ENCODE measurements at places on chromosomes 5 and 9.

DNA sequence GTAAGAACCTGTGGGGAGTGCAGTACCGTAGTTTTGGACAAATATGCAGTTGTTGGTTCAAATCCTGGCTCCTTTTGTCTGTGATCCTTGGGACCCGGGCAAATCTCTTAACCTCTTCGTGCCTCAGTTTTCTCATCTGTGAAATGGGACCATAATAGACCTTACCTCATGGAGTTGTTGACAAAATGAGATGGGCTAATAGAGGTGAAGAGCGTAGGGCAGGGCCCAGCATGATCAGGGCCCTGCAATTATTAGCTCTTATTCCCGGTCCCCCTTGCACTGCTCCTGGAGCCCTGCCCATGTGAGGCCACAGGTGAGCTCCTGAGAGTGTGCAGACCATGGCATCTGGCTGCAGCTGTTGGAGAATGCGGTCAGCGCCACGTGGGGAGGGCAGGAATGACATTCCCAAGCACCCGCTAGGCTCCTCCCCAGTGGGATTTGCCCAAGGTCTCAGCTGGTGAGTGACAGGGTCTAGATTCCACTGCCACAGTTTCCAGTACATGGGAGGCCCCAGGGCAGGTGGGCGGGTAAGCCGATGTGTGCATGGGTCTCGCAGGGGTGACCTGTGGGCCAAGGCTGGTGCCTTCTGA, 41.0 kb downstream of the NEK6 start:
- DNase-seq, result no peak

DNA sequence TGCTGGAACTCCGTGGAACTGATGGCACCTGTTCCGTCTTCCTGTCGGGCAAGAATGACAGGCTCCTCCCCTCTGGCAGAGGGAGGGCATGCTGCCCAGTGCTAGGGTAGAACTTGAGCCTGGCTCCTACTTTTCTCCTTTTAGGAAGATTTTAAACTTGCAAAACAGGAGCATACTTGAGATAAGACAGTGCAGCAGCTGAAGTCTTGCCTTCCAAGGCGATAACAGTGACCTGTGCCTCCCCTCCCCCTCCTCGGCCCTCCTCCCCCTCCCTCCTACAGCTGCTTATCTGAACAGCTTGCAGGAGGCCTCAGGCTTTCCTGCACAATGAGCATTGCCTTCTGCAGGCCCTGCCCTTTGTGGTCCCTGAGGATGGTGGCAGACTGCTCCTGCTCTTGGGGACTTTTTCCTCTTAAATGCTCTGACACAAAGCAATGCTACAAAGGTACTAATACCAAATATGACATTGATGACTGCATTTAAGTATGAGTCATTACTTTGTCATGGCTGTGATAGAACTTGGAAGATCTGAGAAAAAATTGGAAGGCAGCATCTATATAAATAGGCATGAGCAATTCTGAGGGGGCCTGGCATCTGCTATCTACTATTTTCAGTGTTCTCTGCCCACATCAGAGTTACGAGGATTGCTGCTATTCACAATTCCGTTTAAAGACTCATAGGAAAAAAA, 2.0 kb downstream of the GADD45G start:
- peak; percentile 18 for DNase-seq

DNA sequence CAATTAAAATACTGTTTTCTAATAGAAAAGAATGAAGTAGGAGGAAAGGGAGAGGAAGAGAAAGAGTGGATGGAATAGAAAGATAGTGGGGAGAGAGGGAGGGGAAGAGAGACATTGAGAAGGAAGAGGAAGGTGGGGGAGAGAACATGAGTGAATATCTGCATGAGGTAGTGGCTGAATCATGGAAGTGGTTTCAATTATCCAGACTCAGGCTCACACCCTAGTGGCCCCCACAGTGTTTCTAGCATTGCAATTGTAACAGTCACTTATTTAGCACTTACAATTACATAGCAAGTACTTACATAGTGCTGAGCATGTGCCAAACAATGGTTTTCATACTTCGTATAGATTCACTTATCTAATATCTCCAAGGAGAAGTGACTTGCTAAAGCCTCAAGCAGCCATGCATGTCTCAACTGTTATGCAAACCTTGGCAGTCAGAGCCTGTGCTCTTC, 72.7 kb downstream of the CAST start:
- no peak for DNase-seq

DNA sequence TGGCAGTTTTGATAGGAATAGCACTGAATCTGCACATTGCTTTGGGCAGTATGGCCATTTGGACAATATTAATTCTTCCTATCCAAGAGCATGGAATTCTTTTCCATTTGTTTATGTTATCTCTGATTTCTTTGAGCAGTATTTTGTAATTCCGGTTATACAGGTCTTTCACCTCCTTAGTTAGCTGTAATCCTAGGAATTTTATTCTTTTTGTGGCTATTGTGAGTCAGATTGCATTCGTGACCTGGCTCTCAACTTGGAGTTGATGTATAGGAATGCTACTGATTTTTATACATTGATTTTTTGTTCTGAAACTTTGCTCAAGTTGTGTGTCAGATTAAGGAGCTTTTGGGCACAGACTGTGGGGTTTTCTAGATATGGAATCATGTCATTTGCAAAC, 24.0 kb downstream of the TMEM161B start:
- no peak for DNase-seq

DNA sequence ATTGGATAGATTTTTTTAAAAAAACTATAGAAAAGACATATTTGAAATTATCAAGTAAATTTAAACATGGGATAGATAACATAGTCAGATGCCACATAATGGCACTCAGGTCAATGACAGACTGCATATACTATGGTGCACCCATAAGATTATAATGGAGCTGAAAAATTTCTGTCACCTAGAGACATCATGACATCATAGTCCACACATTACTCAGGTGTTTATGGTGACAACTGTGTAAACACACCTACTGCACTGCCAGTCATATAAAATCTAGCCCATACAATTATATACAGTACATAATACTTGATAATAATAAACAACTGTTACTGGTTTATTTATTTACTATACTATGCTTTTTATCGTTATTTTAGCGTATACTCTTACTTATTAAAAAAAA, 58.6 kb downstream of the CPLANE1 start:
- DNase-seq, result no peak

- DNase-seq, result no peak
Measured at GRCh38 chr5:112290691-112291090, 128.4 kb downstream of the EPB41L4A start.

DNA sequence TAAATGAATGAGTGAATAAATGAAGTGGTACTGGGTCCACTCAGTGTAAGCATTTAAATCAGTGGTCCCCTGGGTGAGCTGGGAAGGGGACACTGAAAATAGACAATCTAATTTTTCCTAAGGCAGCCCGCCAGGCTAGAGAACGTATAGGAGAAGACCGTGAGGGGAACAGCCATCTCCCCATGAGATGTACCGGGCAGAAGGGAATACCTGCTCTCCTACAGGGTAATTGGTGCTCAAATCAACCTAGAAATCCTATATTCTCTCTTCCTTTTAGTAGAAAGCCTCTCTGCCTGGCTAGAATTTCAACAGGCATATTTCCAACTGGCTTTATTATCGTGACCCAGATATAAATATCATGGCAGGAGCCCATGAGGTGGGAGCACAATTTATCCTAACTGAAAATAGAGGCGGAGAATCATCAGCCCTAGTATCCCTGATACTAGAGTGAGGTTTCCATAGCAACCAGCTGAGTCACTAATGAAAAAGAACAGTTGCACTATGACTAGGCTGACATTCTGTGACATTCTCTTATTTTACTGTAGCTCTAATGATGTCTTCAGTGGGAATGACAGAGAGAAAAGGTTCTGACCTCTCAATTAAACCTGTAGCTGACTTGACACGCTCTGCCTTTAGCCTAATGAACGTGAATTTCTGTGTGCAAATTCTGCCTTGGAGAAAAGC, 96.5 kb upstream of the CAST start:
- DNase-seq, result no peak

DNA sequence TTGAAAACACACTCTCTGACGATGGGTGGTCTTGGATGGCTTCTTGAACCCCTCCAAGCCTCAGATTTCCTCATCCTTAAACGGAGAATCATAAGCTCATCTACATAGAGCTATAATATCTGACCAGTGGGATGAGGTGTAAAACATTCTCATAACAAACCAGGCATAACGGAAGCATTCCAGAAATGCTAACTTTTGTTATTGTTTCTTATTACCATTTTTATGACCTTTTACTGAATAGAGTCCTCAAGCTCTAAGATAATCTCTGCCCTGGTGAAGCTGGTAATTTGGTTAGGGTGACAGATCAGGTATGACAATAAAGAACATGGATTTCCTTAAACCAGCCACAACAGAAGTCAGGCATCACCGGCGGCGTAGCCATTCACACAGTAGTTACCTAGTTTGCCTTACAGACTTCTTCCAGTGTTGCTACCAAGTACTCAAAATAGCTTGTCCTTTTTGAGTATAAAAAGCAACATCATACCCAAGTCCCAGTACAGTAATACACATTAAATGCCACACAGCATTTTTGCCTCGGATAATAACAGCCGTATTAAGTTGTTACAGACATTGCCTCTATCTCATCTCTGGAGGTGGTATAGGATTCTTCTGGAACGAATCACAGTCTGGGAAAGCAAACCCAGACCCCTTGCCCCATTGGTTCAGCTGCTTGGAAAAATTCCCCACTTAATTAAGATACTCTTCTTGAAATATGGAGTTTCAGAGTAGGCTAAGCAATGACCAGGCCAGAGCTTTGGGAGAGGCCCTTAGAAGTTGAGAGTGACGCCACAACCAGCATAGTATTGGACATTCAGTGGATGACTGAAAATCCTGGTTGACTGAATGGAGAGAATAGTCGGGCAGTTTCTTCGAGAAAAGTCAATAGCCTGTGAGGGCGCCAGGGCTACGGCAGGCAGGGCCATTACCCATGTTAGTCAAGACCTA, 252.5 kb downstream of the SLIT3 start:
- no peak for DNase-seq

- DNase-seq, result no peak
Measured at GRCh38 chr9:86246752-86247161, 12.7 kb downstream of the C9orf153 start.

DNA sequence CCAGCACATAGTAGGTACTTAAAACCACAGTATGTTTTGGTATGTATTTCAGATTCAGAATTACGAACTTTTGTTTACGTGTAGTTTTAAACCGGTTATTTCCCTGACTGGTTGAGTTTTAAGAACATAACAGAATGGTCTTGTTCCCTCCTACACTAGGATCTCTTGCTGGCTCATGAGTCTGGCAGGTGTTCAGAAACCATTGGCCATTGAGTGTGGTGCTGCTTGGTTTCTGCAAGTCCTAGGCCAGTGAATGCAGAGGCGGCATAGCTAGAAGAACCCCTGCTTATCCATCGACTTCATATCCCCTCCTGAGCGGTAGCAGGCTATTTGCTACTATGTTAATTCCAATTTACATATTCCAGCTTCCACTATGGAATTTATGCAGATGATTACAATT, 65.6 kb downstream of the GPR21 start:
- no peak for DNase-seq

- no peak for DNase-seq
Measured at GRCh38 chr9:126442636-126443035, 116.0 kb downstream of the MVB12B start.

- no peak for DNase-seq
Measured at GRCh38 chr9:115945009-115945431, 208.6 kb upstream of the PAPPA start.

- DNase-seq, result no peak
Measured at GRCh38 chr9:111161015-111161415, 122.7 kb upstream of the LPAR1 start.

DNA sequence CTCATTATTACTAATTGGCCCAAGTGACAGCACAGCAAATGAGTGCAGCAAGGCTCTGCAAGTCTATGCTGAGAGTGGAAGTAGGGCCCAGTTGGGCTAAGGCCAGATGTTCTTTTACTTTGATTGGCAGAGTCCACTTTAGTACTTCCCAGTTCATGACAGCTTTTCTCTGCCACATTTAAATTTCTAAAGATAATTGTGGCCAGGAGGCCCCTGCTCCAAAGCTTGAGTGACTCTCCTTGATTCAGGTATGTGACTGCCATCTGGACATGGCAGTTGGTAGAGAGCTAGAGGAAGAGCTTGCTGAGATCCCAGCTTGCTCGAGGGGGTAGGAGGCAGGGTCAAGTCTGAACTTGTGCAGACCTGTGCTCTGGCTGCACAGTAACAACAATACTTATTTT, 154.1 kb downstream of the CARTPT start:
- no peak for DNase-seq

DNA sequence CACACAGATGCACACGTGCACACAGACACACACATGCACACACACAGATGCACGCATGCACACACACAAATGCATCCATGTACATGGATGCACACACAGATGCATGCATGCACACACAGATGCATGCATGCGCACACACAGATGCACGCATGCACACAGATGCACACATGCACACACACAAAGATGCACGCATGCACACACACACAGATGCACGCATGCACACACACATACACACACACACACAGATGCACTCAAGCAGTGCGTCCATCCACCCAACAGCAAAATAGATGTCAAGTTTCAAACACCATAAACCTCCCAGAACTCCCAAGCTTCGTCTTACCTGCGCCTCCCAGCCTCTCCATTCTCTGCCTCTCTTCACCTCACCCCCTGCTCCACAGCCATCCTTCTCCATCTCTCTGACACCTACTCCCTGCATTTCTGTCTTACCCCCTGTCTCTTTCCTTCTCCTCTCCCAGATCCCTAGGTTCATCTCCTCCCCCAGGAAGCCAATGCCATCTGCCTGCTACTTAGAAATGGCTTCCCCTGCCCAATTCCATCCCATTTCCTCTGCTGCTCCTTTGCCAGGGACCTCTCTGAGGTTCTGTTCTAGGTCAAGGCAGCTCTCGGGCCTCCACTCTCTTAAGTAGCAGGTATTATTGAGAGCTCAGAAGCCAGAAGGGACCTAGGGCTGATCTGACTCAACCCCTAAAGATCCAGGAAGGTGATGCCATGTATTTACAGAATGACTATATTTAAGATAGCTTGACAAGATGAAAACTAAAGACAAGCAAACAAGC, 297.2 kb downstream of the MED10 start:
- no peak for DNase-seq

GRCh38 chr9:75235632-75236031, 147.3 kb downstream of the OSTF1 start:
- no peak for DNase-seq

DNA sequence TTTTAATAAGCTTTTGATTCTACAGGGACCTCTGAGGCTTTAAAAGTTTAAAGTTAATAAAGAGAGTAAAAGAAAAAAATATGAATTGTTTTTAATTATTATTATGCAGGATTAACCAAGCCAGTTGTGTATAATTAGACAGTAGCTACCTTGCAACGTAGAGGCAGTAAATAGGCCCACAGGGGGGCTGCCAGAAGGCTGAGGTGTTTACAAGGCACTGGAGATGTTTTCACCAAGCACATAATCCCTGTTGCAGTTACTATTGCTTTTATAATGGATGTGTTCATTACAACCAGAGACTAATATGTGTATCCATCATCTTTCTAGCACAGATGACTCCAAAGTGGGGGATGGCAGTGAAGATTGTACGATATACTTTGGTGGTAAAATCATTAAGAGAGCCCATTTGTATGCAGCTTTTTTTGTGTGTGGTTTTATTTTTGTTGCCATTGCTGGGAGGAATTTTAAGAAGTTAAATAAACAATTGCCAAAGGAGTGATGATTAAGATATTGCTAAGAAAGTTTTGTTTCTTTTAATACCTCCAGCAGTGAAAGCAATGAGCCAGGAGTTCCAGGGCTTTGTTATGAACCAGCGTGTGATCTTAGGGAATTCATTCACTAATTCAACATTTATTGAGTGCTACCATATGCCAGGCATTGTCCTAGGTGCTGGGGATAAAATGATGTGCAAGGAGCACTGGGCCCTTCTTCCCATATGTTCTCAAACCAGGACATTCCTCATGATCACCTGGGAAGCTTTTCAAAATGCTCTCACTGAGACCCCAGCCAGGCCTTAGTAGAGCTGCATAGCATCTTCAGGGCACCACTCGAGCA, 138.7 kb upstream of the EFNA5 start:
- DNase-seq, result no peak

Data from neural crest cell (in vitro differentiated cells).